Airway epithelial cell (primary cell): ENCODE measurements at places on chromosomes 11 and 22. TPM values are rescaled to one million over a fixed set of nuclear protein-coding genes. Genes with fewer than 3 reads are reported as not detected.

SCO2 gene
- 1.8 TPM in 1 of 2 replicates, not detected in the other for total RNA-seq

HMOX1 gene
- 1.0 and 1.4 TPM in 2 replicates for total RNA-seq

OR8G5 gene
- not detected in 2 replicates for total RNA-seq

TEF gene
- 5.4 and 7.6 TPM in 2 replicates for total RNA-seq

UBQLN3 gene
- total RNA-seq, result not detected in 2 replicates

TOLLIP gene
- 68.9 and 70.7 TPM in 2 replicates for total RNA-seq

SYT7 gene
- 2.2 and 5.8 TPM in 2 replicates for total RNA-seq

CD3G gene
- total RNA-seq, result not detected in 2 replicates

CELSR1 gene
- total RNA-seq, result 87.2 and 108 TPM in 2 replicates

SCT gene
- not detected in 2 replicates for total RNA-seq
